ENCODE measurements at places on chromosomes 16 and 17.

DNA sequence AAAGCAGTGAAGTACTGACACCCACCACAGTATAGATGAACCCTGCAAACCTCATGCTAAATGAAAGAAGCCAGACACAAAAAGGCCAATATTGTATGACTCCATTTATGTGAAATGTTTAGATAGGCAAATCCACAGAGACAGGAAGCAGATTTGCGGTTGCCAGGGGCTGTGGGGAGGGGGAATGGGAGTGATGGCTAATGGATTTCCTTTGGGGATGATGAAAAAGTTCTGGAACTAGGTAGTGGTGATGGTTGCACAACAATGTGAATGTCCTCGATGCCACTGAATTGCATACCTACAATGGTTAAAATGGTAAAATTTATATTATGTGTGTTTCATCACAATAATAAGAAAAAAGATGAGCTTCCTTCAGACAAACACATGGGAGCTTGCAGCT, 28.4 kb upstream of the WFIKKN2 start:
- DNase-seq, result no peak

GRCh38 chr17:40936976-40937375, 470 bp downstream of the KRT23 start:
- no peak for DNase-seq

DNA sequence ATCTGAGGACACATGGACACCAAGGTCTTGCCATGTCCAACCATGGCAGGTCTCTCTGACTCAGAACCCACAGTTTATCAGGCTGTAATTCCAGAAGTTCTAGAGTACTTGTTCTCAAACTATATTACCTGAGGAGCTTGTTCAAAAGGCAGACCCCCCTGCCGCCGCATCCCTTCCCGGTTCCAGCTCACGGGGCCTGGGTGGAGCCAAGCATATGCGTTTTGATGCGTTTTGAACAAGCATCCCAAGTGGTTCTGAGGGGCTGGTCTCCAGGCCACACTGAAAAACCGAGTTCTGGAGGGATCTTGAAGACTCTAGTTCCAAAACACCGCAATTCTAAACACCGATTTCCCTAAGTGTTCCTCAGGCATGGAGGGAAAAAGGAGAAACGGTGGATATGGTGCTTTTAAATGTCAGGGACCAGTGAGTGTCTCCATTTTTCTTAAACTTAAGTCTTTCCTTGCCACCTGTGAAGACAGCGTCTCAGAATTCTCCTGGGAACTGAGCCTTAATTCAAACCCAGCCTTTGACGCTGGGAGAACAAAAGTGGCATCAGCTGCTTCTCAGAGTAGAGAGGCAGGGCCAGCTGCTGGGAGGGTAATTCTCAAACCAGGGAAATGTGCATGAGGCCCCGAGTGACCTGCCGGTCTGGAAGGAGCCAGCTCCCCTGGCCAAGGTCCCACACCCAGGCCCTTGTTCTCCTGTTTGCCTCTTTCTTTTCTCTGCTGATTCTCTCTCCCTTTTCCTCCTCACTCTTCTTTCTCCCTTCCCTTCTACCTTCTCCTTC, 84.4 kb upstream of the PLCG2 start:
- no peak for DNase-seq

- no peak for DNase-seq
Measured at GRCh38 chr16:26930786-26931581, 135.7 kb upstream of the C16orf82 start.

DNA sequence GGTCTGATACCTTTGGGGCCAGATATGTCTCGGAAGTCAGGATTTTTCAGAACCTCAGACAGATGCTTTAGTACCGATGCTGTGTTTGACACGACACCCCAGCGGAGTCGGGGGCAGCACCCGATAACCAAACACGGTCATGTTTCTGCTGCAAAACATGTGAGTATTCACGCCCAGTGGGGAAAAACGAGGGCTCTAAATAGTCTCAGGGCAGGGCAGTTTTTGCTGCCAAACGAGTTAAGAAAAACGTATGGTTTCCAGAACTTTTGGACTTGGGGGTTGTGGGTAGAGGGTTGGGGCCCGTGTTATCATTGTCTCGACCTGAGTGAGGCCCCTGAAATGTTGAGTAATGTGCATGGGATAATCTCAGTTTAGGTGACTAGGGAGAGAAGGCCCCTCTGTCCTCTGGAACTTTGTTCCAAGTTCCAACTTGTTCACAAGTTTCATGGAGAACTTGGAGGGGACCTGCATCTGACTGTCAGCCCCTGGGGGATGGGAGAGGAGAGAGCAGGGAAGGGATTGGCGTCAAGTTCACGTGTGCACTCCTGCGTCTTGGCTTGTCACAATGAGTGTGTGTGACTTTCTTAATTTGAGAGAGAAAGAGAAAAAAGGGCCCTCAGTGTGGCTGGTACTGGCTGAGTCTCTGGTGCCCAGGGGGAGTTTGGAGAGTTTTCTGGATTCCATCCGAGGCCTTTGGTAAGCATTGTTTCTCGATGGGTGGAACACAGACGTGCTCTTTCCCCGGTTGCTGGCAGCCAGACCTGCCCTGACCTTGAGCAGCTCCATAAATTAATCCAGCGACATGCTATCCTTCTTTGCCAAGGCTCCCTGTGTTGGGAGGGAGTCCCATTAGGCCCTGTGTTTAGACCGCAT, 83.9 kb upstream of the CIBAR2 start:
- no peak for DNase-seq

GRCh38 chr16:51888016-51888415, 658.9 kb downstream of the TOX3 start:
- DNase-seq, result no peak

Data from stimulated activated CD8-positive, alpha-beta memory T cell treated with anti-CD3 and anti-CD28 coated beads, Interleukin-15, amount 100 ng/mL, for 24 hours (primary cell).